Posterior cingulate gyrus (tissue), 11 donors: ENCODE measurements at places on chromosomes 2 and 18.

DNA sequence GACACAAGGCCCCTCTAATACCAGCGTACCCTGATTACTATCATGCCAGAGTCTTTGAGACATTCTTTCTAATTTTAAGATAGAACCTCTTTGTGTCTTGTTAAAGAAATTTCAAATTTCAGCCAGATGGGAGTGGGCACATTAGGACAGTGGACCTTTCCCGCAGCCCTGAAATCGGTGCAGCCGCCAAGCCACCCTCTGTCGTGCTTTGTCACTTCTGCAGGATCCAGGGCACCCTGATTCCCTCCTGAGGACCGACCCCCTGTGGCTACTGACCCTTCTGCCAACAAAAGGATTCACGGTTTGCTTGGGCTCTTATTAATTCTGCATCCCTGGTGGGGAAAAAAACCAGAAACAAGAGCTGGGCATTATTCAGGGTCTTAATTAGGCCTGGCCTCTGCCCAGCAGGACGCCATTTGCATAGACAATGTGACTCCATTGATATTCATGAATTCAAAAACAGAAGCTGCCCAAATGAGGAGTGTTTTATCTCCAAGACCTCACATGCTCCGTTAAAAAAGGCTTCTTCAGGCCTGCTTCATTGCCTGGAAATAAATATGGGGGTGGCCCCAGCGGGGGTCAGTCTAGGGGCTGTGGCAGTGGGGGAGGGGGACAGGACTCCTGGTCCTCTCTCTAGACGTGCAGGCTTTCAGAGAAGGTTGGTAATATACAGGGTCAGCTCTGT is 116.9 kb downstream of the ALPK2 start:
- no peak for DNase-seq

DNA sequence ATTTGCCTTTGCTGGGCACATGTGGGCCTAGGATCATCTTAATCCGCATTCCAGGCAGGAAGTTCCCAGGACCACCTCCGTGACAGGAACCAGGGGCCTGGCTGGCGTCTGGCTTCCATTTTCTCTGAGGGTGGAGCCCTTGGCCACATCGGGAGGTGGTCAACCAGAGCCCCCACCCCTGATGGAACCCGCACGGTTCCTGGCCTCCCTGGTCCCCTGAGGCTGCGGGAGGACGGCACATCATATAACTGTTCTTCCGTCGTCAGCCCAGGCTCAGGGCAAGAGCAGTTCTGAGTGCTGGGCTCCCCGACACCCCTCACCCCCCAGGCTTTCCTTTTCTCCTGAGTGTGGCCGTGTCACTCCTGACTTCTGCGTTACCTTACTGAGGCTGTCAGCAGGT is 13.5 kb downstream of the ESPNL start:
- peak; percentile 57 for DNase-seq

DNA sequence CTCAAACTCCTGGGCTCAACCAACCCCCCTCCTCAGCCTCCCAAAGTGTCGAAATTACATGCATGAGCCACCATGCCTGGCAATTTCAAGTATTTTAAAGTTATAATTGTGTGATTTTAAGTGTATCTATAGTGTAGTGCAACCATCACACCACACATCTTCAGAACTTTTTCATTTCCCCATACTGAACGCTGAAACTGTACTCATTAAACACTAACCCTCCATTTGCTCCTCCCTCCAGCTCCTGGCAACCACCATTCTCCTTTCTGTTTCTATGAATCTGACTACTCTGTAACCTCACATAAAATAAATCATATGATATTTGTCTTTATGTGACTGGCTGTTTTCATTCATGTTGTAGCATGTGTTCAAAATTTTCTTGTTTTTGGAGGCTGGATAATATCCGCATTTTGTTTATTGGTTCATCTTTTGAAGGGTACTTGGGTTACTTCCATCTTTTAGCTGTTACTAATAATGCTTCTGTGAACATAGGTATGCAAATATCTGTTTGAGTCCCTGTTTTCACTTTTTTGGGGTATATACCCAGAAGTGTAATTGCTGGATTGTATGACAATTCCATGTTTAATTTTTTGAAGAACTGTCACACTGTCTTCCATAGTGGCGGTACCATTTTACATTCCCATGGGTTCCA is 188.2 kb downstream of the PLCL1 start:
- no peak for DNase-seq

GRCh38 chr2:96146881-96147592 is 1.8 kb upstream of the DUSP2 start:
- DNase-seq: peak; percentile 77

DNA sequence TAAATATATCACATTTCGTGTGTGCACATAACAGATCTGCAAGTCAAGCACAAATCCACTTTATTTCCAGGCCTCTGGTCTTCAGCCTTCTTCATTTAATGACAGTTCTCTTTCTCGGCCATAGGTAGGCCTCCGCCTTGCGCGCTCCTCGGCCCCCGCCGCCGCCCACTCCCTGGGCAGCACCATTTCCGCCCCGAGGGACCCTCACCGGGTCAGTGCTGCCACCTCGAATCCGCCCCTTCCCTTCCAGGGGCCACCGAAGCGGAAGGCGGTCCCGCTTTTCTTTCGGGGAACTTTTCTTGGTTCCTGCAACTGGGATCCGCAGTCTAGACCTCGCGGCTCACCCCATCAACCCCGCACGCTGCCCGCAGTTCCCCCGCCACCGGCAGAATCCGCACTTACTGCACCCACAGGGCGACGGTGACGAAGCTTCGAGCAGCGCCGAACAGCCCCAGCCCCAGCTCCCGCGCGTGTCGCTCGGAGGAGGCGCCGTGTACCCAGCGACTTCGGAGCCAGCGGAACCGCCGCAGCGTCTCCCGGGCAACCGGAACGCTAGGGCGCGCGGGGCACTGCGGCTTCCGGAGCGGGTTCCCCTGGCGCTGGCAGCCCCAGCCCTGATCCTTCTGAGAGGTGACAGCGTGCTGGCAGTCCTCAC is at the start of gene CDKL4:
CDKL4 (minus strand) TSS at position 502 of the 655 bp plus-strand sequence.
- DNase-seq: peak; percentile 27

DNA sequence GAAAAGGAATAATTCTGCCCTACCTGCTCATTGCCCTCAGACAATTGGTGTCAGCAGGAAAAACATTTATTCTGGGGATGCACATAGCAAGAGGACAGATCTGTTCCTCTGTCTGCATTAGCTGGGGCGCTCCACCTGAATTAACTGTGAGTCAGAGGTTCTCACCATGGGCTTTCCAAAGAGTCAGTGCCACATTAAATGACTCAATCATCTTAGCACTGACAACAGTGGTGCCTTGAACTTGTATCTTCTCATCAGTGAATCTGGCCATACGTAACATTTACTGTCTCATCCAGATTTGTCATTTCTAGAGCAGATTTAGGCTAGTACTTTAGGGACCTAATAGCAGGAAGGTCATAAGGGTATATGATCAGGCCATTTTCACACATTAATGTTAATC is 358.1 kb upstream of the CRIM1 start:
- no peak for DNase-seq

DNA sequence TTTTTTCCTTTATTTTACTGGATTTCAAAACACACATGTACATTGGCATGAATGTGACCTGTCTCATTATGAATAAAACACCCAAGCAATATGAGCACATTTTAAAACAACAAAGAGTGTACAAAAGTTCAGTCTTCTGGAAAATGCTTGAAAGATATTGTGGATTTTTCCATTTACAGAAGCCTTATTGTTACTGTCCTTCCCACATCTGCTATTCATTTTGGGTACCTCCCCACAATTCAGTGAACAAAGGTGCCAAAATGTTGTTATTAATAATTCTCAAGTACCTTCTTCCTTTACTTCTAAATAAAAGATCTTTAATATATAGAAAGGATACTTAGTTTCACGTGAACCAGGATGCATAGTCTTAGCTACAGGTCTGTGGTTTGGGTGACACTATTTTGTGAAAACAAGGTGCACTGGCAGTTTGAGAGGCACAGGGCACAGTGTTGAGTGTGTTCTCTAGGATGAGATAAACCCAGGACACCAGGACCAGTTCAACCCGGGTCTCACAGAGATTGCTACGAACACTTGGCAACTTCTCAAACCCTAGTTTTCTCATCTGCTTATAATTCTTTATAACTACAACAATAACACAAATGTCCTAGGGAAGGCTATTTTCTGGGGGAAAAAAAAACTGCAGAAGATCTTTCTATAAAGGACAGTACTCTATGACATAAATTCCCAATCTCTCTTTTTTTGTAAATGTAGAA is 84.5 kb upstream of the GALNT5 start:
- DNase-seq: no peak

GRCh38 chr2:161238560-161239325 is 69.5 kb upstream of the PSMD14 start:
- DNase-seq: peak; percentile 84

DNA sequence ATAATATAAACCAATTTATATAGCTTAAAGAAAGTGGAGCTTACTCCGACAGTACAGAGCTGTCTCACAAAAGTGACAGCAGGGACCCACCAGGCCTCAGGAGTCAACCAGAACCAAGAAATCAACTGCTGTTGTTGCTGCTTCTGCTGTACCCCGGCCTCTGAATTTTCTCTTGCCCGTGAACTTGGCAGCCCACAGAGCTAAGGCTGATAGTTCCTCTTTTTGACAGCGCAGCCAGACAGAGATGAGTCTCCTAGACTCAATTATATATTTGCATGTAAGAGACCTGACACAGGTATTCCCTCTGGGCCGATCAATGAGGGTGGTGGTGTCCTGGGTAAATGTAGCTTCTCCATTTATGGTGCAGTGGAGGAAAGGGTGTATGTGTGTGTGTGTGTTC is 109.4 kb downstream of the KCTD1 start:
- no peak for DNase-seq

- no peak for DNase-seq
These were observed 23.2 kb downstream of the MEMO1 start for GRCh38 chr2:31987454-31988220.

DNA sequence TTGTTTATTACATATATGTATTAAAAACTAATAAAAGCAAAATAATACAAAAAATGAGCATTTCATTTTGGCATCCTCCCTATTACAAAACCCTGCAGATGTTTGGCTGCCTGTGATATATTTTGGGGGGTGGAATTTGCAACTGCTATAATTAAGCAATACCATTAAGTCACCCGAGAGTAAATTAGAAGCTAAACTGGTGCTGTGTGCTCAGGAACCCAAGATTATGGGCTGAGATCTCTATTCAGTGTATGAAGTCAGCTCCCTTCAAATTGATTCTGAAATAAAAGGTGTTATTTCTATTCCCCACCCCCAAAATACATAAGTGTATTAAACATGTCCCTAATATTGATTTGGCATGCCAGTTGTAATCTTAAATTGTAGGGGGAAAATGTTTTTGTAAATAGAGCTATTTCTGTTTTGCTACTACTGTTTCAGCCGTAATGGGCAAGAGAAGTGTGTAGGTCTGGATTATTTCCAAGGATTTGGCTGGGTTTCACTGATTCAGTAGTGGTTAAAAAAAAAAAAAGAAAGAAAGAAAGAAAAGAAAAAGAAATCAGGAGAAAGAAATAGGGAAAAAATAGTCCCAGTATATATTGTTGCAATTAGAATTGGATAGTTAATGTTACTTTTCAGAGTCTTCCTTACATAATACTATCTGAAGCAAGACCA is 110.9 kb downstream of the SS18 start:
- DNase-seq: no peak

- DNase-seq: no peak
These were observed 17.6 kb upstream of the TMEM247 start for GRCh38 chr2:46461709-46462171.

DNA sequence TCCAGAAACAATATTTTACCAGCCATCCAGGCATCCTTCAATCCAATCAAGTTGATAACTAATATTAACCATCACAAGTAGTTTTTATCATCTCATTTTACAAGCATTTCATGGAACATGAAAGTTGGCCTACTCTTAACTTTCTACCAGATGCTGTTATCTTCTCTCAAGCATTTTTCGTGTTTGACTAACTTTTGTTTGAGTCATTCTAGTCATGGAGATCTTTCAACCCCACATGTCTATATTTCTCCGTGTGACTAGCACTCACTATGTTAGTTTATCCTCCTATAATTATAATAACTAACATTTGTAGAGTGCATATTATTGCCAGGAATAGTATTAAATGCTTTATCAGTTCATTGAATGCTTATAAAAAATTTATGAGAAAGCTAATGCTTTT is 307.0 kb upstream of the CWC22 start:
- DNase-seq: no peak

- DNase-seq: no peak
These were observed 705.6 kb upstream of the ID2 start for GRCh38 chr2:7976206-7976605.

DNA sequence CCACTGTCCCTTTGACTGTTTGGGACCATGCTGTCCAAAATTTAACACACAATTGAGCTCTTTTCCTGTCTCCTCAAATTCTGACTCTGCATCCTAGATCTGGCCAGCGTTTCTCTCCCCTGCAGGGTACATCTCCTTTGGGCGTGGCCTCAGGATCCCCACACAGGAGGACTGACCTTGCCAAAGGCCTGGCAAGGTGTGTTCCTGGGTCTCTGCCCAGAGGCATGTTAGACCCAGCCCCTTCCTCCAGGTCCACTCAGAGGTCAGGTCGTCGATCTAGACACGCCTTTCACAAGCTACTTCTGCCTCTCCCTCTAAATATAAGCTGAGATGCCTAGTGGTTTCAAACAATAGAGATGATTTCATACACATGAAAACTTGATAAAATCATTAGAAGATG is 45.4 kb upstream of the SMIM21 start:
- no peak for DNase-seq

DNA sequence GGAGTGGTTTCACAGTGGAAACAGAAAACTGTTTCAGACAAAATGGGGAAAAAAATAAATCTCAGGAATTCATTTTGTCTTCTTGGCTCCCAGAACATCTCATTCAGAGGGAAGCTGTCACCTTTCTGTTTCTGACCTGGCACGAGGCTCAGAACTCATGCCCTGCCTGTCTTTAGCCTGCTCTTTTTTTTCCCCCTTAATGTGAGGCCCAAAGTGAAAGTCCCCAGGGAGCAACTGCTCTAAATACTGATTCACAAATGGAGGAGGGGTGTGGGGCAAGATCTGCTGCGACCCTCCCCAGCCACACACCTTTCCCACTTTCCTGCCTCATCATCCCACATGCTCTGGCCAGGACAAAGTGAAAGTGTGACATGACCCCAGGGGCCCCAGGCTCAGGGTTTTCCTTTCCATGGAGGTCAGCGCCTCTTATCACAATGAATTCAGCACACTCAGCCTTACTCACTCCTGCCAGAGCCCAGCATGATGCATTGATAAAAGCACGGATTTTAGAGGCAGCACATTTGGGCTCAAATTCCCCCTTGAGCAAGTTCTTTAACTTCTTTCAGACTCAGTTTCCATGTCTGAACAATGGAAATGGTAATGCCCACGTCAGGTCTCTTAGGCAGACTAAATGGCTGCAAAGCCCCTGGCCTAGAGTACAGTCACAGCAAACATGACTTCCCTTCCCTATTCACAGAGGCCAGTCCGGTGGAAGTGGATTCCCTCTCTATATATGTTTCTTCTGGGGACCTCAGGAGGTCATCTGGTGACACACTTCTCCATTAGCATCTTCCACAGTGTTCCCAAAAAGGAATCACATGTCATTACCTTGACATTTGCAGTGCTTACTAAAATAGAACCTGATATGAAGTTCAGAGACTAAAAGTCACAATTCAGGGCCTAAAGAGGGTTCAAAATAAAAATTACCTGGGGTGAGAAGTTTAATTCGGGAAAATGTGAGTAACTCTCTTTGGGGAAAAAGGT is 55.3 kb upstream of the TMEM163 start:
- no peak for DNase-seq
